ENCODE measurements at places on chromosomes 12 and 14. TPM values are rescaled to one million over a fixed set of nuclear protein-coding genes. Genes with fewer than 3 reads are reported as not detected.

- no peaks in the 10 kb centered on the region for H3K36me3 ChIP-seq
- H3K27me3 ChIP-seq, result no peaks in the 10 kb centered on the region
- DNase-seq, result no peak
- no peak overlapping the region for H3K4me3 ChIP-seq
These were observed 552.3 kb downstream of the SLC16A7 start for GRCh38 chr12:60148109-60148508.

- no peak for DNase-seq
- no peaks in the 10 kb centered on the region for H3K4me1 ChIP-seq
- H3K27me3 ChIP-seq, result no peaks in the 10 kb centered on the region
- no peak overlapping the region for H3K27ac ChIP-seq
- H3K36me3 ChIP-seq, result no peaks in the 10 kb centered on the region
- H3K4me3 ChIP-seq, result no peak overlapping the region
These were observed 468.1 kb downstream of the BTG1 start for GRCh38 chr12:91677556-91677955.

GRCh38 chr14:23112359-23113178, 6.5 kb downstream of the CEBPE start:
- no peaks in the 10 kb centered on the region for H3K4me1 ChIP-seq
- no peaks in the 10 kb centered on the region for H3K36me3 ChIP-seq
- DNase-seq, result no peak
- H3K4me3 ChIP-seq, result no peak overlapping the region

DNA sequence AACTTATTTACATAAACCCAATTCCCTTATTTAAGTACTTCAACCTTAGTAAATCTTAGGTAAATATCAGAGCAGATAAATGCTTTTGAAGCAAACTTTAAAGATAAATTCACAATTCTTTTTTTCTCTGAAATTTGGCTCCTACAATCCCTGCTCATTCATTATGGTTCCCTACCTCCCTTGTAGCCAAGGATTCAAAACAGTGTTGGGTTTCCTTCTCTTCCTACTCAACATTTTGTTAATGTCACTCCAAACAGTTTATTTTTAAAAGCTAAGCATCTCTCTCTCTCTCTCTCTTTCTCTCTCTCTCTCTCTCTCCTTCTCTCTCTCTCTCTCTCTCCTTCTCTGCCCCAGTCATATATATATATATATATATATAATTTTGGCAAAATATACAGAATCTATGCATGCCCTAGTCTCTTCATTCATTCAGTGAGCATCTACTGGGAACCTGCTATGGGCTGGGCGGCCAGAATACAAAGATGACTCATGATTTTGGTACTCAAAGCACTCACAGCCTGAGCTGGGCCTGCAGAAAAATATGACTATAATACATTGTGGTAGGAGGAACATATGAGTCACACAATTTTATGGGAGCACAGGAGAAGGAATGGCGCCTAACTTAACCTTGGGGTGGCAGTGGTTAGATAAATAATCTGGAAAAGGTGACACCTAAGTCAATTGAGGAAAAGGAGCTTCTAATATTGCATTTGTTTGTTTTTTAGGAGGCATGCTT, 123.7 kb upstream of the DHRS4 start:
- H3K4me1 ChIP-seq, result no peaks in the 10 kb centered on the region
- no peaks in the 10 kb centered on the region for H3K36me3 ChIP-seq
- H3K27me3 ChIP-seq, result no peaks in the 10 kb centered on the region
- no peak overlapping the region for H3K4me3 ChIP-seq

- H3K27ac ChIP-seq, result peak within 1 kb of the TSS; percentile 99
- DNase-seq, result peak; percentile 93
- no peaks in the 10 kb centered on the region for H3K36me3 ChIP-seq
- peaks cover 42% of the 10 kb centered on the region for H3K4me1 ChIP-seq
These were observed at the start of gene EMP1 for GRCh38 chr12:13196130-13196921. EMP1 (plus strand) TSS chr12:13196726; CDS start chr12:13211511, 14,785 bp downstream.

- H3K27ac ChIP-seq, result no peak overlapping the region
- H3K4me1 ChIP-seq, result peaks cover 42% of the 10 kb centered on the region
- H3K27me3 ChIP-seq, result no peaks in the 10 kb centered on the region
- peaks cover 7% of the 10 kb centered on the region for H3K36me3 ChIP-seq
- H3K4me3 ChIP-seq, result peak overlapping the region; percentile 62
- no peak for DNase-seq
These were observed 948 bp downstream of the RIPK3 start for GRCh38 chr14:24338843-24339242.

GRCh38 chr14:94458558-94459205, 6.1 kb upstream of the SERPINA11 start:
- no peak overlapping the region for H3K27ac ChIP-seq
- no peak for DNase-seq
- H3K4me1 ChIP-seq, result no peaks in the 10 kb centered on the region
- H3K4me3 ChIP-seq, result no peak overlapping the region
- peaks cover 3% of the 10 kb centered on the region for H3K27me3 ChIP-seq

GRCh38 chr12:116106870-116107269, 170.6 kb downstream of the MED13L start:
- no peak for DNase-seq
- no peak overlapping the region for H3K27ac ChIP-seq
- no peak overlapping the region for H3K4me3 ChIP-seq
- no peaks in the 10 kb centered on the region for H3K27me3 ChIP-seq
- no peaks in the 10 kb centered on the region for H3K36me3 ChIP-seq

GRCh38 chr14:20855652-20856291, 35.4 kb upstream of the RNASE3 start:
- DNase-seq, result peak; percentile 61
- H3K4me1 ChIP-seq, result peaks cover 4% of the 10 kb centered on the region
- H3K27ac ChIP-seq, result no peak overlapping the region

DNA sequence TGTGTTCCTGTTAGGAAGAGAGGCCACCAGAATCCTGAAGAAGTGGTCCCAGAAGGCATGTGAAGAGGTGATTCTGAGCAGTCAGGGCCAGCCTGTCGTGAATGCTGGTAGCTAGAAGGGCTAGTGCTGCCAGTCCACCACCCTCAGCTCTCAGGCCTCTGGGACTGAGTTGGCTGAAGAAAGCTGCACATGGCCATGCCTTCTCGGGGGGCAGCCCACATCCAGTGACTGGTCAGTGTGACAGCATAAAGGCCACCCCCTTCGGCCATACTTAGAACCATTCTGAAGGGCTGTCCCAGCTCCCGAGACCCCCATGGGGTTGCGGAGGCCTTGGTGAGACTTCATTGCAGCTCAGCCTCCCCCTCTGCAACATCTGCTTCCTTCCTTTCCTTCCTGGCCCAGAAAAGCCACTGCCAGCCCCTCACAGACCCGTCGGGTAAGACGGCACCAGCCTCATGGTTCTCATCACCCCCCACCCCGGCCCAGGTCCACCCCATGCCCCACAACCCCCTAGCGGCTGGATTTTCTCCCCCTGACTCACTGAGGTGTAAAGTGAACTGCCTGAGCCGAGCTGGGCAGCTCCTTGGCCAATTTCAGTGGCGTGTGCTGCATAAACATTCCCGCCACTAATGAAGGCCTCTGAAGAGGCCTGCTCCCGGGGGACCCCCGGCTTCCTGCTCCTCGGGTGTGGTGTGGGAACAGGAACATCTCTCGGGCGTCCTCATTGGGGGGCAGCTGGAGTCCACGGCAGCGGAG, 49.5 kb upstream of the DIO3 start:
- no peak for DNase-seq
- H3K4me1 ChIP-seq, result no peaks in the 10 kb centered on the region
- H3K27ac ChIP-seq, result no peak overlapping the region
- H3K36me3 ChIP-seq, result no peaks in the 10 kb centered on the region
- no peaks in the 10 kb centered on the region for H3K27me3 ChIP-seq
- H3K4me3 ChIP-seq, result no peak overlapping the region

The SLC6A12 gene
- not detected for total RNA-seq

The LRTM2 gene
- not detected for total RNA-seq

The SLCO1B3 gene
- total RNA-seq, result not detected

The SERPINA9 gene
- not detected for total RNA-seq

The PLEK2 gene
- 0.30 TPM for total RNA-seq

The TSPAN11 gene
- 4.0 TPM for total RNA-seq

The RAPGEF3 gene
- 24.1 TPM for total RNA-seq

The CAPZA3 gene
- not detected for total RNA-seq

The C12orf50 gene
- total RNA-seq, result 0.08 TPM
